Sciatic nerve (tissue), 2 donors: ENCODE measurements at places on chromosomes 7 and 10.

DNA sequence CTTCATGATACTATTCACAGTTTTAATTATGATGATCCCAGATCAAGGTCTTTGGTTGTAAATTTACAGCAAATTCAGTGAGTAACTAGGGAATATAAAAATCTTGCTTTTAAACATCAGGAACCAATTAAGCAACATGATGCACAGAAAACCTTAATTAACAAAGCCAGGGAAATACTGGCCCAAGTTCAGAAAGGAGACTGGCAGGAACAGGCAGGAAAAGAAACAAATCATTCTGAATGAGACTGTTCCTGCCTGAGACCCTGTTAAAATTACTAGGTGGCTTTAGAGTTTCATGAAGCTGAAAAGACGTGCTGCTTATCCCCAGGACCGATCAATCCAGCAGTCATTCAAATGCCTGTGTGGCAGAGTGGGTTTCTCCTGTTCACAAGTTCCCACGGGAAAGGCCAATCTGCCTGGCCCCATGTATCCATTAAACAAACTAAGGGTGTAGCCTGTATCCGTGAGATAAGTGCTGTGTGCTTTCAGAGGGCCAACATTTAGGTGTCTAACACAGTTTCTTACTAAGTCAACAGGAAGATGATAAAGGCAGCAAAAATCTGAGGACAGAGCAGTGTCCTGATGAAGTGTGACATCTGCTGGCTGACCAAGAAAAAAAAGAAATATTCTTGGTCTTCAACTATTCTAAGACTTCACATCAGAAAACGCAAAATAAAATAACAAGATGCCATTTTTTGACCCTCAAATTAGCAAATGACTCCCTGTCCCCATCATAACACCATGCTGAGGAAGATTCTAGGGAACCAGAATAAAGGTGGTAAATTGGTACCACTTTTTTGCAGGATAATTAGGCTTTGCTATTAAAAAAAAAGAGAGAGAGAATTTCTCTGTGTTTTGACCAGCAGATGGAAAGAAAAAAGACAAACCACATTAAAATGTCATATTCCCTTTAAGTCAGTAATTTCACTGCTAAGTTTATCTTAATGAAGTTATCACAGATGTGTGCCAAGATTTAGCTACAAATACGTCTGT, 34.2 kb downstream of the PUS7 start:
- DNase-seq, result no peak

- DNase-seq, result no peak
Observed at GRCh38 chr7:91883676-91884362, 3.3 kb upstream of the MTERF1 start.

DNA sequence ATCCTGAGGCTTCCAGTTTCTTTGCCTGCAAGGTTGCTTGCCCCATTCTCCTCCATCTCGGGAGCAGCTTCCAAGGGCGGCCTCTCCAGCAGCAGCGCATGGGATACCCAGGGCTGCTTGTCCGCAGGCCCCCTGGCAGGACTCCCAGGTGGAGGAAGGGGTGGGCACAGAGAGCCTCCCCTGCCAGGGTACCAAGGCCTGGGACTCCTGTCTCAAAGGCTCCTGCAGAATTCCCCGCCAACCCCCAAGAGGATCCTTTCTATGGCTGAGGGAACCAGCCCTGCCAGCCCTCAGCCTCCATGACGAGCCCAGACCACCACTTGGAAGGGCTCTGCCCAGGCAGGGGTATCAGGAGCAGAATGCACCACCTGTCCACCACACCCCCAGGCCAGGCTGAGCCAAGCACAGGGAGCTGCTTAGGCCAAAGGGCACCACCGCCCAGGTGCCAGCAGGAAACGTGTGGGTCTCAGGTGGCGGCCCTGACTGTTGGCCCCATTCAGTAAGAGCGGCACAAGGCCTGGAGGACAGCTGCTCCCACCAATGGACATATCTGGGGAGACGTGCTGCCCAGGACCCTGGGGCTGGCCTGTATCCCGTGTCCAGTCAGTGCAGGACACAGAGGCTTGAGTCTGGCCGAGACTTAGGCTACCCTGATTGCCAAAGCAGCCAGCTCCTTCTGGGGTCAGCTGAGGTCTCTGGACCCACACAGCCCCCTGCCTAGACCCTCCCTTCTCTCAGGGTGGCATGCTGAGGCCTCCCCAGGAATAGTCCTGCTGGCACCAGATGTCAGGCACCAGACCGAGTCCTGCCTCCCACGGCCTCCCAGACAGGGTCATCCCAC, 33.8 kb upstream of the INPP5A start:
- peak; percentile 52 for DNase-seq

DNA sequence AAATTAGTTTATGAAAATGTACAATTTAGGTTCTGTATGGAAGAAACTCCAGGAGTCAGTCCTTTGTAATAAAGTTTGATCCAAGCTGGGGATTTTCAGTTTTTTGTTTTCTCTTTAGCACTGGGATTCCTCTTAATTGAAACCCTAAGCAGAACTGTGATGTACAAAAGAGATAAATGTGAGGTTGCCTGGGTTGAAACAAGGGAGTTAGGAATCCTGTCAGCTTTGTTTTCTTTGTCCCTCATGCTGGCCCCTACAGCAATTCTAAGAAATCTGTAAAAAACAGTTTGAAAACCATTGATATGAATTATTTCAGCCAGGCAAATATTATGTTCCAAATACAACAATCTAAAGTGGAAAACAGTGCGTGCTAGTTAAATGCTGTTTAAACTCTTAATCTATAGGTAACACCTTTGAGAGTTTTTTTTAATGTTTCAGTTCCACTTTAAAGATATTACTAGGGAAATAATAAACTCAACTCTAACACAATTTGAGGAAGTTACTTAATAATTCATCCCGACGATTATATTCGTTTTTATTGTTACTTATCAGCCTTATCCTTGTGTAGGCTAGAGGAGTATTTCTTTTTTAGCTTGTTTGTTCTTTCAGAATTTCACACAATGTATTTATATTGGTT, 65.3 kb downstream of the SGCE start:
- no peak for DNase-seq

GRCh38 chr7:11193131-11193867, 219.6 kb downstream of the PHF14 start:
- no peak for DNase-seq

GRCh38 chr10:67239864-67240497, 314.1 kb downstream of the LRRTM3 start:
- no peak for DNase-seq

DNA sequence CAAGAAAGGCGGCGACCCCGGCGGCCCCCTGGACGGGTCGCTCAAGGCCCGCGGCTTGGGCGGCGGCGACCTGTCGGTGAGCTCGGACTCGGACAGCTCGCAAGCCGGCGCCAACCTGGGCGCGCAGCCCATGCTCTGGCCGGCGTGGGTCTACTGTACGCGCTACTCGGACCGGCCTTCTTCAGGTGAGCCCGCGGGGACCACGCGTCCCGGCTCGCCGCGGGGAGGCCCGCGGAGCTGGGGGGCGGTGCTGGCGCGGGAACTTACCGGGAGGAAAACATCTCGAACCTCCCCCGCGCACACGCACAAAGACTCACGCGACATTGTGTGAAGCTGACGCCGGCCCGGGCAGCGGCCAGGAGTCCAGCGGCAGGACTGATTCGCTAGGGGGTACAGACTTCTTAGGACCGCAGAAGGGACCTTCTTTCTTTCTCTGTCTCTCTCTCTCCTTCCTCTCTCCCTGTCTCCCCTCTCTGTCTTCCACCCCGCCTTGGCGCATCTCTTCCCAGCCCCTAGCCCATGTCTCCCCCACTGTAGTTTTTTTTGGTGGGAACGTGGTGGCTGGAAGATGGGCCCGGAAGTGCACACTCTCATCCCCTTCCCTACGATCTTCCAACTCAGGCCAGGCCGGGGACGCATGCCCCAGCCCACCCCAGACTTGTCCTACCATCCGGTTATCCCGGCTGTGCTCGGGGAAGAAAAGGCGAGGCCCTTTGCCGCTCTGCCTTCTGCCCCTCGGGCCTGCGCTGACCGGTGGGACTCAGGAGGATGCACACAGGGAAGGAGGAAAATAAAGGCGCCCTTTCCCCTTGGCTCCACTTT, 1.2 kb downstream of the EN2 start:
- DNase-seq, result no peak

- DNase-seq, result no peak
Observed at GRCh38 chr7:18425838-18426445, 69.6 kb upstream of the HDAC9 start.

DNA sequence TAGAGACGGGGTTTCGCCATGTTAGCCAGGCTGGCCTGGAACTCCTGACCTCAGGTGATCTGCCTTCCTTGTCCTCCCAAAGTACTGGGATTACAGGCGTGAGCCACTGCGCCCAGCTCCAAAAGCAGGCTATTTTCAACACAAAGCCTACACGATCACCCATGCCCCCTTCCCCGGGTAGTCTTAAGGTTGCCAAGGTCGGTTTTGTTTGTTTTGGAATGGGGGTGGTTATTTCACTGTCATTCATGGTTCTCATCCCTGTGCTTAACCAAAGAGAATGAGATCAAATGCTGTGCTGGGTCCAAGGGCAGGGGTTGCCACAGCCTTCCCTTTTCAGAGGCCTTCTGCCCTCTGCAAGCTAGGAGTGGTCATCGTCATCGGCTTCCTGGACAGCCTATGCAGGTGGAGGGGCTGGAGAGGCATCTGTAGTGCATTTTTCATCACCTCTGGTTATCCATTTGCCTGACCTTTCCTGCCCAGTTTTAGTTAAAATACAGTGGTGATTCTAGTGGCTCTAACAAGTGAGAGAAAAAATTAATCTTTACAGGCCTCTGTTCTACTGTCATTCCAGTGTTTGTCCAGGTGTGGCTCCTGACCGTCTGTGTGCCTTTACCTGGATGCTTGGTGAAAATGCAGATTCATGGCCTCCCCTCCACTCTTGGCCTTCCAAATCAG, 11.4 kb downstream of the BLVRA start:
- DNase-seq, result no peak

GRCh38 chr7:24297362-24297761, 13.4 kb downstream of the NPY start:
- no peak for DNase-seq

DNA sequence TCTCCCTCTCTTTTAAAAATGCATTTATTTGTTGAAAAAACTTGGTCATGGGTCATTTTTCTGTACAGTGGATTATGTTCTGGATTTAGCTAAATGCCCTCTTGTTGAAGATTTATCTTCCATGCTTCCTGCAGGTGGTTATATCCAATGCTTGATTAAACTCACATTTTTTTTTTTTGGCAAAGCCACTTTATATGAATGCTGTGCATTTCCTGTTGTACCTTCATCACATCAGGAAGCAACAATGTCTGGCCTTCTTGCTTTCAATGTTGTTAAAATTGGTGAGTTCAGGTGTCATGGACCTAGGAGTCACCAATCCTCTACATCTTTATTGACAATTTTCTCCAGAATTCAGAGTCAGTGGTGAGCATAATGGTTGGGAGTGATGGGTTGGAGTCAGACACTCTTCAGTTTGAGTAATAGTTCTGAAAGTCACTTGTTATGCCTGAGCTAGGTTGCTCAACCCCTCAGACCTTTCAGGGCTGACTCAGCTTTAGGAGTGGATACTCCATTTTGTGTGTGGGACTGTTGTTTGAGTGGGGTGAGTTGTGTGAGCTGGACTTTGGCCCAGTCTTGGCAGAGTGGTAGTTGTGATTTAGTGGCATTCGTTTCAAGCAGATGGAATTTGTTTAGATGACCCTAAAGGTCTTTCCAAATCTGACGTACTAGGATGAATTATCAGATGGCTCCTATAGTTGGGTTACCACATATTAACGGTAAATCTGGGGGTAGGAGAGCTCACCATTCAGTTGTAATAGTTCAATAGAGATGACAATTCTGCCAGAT, 213.5 kb upstream of the ZNF32 start:
- DNase-seq, result peak; percentile 51

- no peak for DNase-seq
Observed at GRCh38 chr10:25522946-25523608, 348.3 kb downstream of the GPR158 start.

DNA sequence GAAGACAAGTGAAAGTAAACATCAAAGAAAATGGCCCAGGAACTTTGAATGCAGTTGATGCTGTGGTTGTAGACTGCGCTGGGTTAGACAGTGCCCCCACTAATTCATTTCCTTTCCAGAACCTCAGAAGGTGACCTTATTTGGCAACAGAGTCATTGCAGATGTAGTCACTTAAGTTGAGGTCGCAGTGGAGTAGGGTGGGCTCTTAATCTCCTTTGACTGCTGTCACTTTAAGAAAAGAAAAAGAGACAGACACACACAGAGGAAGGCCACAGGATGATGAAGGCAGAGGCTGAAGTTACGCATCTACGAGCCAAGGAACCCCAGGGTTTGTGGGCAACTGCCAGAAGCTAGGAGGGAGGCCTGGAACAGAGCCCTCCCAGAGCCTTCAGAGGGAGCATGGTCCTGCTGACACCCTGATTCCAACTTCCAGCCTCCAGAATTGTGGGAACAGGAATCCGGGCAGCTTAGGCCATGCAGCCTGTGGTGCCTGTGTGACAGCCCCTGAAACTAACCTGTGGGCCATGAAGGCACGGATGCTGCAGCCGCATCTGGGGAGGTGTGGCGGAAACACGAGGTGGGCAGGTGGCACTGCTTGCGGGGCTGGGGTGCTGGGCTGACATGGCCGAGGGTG, 107.6 kb downstream of the PRKAG2 start:
- DNase-seq, result no peak

DNA sequence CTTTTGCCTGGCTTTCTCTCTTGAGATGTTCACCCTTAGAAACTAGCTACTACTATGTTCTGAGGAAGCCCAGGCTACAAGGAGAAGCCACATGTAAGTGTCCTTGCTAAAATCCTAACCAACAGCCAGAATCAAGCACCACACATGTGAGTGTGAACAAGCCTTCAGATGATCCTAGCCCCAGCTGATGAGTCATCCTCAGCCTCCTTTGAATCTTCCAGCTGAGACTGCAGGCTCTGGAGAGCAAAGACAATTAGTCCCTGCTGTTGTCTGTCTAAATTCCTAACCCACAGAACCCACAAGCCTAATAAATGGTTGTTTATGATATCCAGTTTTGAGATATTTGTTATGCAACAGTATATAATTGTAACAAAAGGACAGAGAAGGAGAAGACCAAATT, 92.8 kb upstream of the TAC1 start:
- no peak for DNase-seq

DNA sequence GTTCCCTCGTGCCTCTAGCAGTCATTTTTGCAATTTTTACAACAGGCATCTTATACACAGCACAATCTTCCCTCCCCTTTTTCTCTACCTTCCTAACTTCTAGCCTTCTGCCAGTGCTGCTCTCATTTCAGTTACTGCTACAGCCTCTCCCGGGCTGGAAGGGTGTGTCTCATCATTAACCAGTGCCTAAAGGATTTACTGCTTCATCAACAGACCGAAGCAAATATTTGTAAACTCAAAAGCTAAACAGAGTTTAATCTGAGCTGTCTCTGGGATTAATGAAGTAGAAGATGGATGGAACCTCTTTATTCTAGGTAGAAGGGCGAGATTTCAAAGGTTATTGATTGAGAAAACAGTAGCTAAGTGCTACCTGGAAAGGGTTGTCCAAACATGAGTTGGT, 94.3 kb downstream of the PRPF18 start:
- DNase-seq, result no peak

GRCh38 chr7:27947586-27948278, 207.8 kb downstream of the TAX1BP1 start:
- no peak for DNase-seq
